ENCODE measurements at places on chromosomes 1 and 21.

GRCh38 chr1:95582746-95583145, 348.7 kb downstream of the RWDD3 start:
- no peak for DNase-seq

- DNase-seq, result no peak
Observed at GRCh38 chr1:170146720-170147263, 1.0 kb downstream of the NTMT2 start.

GRCh38 chr1:74534241-74534640, 21.8 kb upstream of the LRRC53 start:
- DNase-seq, result no peak

- no peak for DNase-seq
Observed at GRCh38 chr1:228469413-228470162, 17.6 kb upstream of the RNF187 start.

GRCh38 chr1:13732971-13733667, 33.1 kb downstream of the PRDM2 start:
- DNase-seq, result no peak

DNA sequence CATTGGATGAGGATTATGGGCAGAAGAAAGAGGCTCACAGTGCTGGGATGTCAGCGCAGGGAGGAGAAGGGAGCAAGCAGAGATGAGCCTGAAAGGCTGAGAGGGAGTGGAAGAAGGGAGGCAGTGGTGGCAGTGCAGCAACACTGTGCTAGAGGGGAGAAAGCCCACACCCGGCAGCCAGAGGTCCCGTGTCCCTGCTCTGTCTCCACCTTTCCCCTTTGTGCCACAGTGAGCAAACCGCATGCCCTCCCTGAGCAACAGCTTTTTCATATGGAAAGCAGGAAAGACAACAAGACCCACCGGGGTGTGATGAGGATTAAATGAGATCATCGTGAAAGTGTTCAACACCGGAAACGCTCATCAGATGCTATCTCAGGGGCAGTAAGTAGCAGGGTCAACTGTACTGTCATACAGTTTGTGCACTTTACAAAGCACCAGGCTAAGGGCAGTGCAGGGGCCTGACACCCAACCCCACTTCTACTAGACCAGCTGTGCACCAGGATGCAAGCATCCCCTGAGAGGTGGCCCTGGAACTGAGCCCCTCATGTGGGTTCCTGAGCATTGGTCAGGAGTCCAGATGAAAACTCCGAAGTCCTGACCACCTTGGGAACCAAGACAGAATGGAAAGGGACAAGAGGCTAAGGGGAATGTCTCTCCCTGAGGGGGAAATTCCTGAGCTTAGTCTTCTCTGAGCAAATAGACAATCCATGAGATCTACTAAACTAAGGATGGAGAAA, 9.1 kb downstream of the NHLH1 start:
- no peak for DNase-seq

- no peak for DNase-seq
Observed at GRCh38 chr1:25519624-25520023, 23.8 kb upstream of the LDLRAP1 start.

DNA sequence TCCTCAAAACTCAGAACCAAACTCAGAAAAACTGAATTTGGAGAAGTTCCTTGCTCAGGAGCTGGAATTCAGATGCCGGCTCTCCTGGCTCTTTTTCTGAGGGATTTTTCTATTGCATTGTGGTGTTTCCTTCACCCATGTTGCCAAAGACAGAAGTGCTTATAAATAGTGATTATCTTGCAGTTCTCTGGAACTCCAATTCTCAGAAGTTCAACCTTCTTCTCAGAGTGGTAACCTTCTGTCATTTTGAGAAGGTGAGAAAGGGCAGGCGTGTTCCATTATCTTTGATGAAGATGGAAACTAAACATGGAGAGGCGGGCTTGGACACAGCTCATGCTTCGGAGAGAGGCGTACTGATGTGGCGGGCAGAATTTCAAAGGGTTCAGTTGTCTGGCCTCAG, 12.4 kb upstream of the ETV3 start:
- DNase-seq, result no peak

- no peak for DNase-seq
Observed at GRCh38 chr1:110890474-110891196, 17.7 kb downstream of the CD53 start.

- peak; percentile 36 for DNase-seq
Observed at GRCh38 chr1:17949511-17949910, 158.1 kb upstream of the IGSF21 start.

GRCh38 chr1:183651612-183652011, 1.5 kb downstream of the APOBEC4 start:
- DNase-seq, result no peak

- DNase-seq, result peak; percentile 34
Observed at GRCh38 chr1:65146908-65147423, 1.0 kb upstream of the AK4 start.

DNA sequence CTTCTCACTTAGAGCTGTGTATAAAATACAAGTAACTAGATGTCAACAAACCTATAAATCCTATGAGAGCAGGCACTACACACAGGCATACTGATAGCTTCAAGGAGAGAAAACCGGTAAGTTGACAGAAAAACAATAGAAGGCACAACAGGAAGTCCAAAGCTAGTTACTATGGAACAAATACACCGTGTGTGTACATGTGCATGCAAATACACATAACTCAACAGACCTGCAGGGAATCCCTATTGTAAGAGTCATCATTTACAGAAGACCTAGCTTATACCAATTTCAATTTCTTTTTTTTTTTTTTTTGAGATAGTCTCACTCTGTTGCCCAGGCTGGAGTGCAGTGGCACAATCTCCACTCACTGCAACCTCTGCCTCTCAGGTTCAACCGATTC, 26.3 kb downstream of the JAK1 start:
- peak; percentile 32 for DNase-seq

- DNase-seq, result no peak
Observed at GRCh38 chr1:64186138-64186897, 17.1 kb upstream of the UBE2U start.

All from NCI-H345 (cell line).